ENCODE measurements at places on chromosomes 7 and 10. TPM values are rescaled to one million over a fixed set of nuclear protein-coding genes. Genes with fewer than 3 reads are reported as not detected.

DNA sequence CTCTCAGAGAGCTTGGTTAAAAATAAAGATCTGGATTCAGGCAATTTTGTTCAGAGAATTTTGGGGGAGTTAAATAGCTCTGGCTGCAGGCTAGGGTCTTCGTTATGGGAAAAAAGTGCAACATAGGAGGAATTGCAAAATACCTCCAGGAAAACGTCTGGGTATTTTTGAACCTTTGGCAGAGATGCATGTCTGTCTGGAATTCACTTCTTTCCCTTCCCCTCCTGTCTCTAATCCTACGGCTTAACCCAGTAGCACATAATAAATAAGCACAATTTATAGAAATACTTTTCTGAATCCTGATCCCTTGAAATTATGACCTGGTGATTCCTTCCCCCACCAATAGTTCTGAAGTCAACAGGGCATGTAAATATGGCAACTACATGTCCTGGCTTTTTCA is 19.3 kb upstream of the NUP205 start:
- no peak for DNase-seq

DNA sequence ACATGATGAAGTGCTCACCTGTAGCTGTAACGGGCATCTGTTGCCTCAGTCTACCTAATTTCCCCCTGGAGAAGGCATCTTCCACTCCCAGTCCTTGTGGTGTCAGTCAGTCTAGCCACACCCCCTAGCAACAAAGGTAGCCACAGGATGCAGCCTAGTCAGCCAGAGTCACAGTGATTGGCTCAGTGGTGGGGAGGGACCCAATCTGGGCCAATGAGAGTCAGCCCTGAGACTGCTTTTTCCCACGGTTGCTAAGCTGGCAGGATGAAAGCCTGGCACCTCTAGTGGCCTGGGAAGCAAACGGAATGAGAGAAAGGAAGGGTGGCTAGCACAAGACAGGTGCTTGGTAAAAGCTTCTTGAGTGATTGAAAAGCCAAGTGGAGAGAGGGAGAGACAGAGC is 118.6 kb downstream of the SH3PXD2A start:
- DNase-seq, result peak; percentile 59

- DNase-seq, result no peak
Measured at GRCh38 chr7:106747804-106748203, 86.8 kb upstream of the CCDC71L start.

GRCh38 chr10:114682532-114682931 is 24.5 kb upstream of the ABLIM1 start:
- DNase-seq, result peak; percentile 45

DNA sequence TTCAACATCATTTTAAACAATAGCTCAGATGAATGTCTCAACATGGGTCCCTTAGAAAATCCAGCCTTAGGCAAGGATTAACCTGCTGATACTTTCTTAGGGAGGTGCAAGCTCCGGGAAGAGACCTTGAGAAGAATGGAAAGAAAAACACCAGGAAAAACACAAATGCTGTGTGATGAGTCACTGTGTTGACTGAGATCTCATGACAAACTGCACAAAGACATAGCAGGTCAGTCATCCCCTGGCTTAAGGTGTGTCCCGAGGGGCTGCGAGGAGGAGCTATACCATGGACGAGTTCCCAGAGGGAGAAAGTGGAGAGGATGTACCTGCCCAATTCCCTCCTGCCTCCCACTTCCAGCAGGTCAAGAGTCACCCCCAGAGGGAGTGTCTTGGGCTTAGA is 98.0 kb downstream of the TEX36 start:
- DNase-seq, result no peak

PNLIP gene
- 0.13 TPM for total RNA-seq

NPM3 gene
- total RNA-seq, result 123 TPM

DNA sequence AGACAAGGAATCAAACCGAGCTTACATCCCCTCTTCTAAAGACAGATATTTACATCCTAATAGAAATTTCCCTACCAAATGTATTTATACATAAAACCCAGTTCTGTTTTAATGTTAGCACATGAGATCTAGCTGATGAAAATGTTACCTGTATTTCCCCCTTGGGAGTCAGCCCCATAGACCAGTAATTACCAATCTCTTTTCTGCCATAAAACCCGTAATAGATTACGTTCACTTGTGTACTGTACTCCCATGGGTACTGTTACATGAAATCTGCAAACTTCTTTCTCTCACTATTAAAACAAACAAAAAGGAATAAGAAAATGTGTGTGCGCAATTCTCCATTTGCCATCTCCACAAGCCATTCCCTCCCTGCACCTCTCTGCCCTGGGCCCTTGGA is 450.9 kb downstream of the CALN1 start:
- no peak for DNase-seq

GRCh38 chr7:91465595-91466061 is 201.4 kb downstream of the FZD1 start:
- DNase-seq, result peak; percentile 24

ZEB1 gene
- 54.1 TPM for total RNA-seq

- no peak for DNase-seq
Measured at GRCh38 chr7:52091101-52091500, 774.5 kb upstream of the COBL start.

DNA sequence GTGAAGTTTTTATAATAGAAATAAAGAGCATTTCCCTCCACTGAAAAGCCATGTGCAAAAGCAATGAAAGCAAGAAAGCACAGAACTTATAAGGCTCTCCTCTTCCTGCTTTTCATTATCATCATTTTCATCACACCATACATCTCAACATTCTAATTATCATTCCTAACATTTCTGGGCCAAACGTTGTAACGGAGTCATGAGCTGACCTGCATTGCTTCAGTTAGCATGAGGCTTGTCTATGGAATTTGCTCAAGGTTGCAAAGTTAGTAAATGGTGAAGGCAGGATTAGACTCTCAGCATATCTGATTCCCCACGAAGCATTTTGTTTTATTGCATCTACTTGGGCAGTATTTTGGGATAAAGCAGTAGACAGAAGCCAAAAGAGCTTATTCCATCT is 11.4 kb downstream of the SCIN start:
- DNase-seq, result peak; percentile 16

- DNase-seq, result no peak
Measured at GRCh38 chr7:157616426-157616825, 279.6 kb downstream of the DNAJB6 start.

DNA sequence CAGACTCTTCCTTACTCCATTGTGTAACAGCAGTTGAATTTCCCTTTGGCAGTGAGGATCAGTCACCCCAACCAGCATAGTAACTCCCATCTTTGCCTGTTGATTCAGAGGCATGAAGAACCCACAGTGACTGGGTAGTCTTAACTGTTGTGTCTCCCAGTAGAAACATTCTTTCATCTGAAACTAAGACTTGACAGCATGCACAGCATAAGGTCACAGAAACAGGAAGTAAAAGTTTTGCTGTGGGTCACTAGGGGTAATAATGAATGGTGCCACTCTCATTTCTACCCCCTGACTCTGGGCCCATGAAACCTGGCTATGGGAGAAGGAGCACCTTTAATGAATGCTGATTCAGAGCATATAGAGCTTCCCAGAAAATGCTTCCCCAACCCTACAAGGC is 8.3 kb upstream of the FRMPD2 start:
- DNase-seq, result no peak

- DNase-seq, result no peak
Measured at GRCh38 chr7:20458521-20458920, 127.8 kb downstream of the ITGB8 start.

DNA sequence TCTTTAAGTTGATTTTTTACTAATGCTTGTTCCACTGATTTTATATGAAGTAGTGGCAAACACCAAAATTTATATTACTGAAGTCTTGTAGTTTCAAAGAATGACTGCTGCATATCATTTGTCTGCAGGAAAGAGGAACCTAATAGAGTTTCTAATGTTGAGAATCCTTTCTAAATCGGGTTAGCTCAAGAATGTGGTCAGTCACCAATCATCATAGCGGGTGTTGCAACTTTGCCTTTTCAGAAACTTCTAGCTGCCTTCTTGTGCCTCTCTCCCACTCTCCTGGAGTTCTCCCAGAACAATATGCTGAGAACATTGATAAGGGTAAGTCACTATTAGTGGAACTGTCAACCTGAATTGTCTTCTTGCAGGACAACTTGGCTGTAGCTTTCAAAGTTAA is 524.8 kb upstream of the SORCS1 start:
- DNase-seq, result peak; percentile 5

- DNase-seq, result peak; percentile 75
Measured at GRCh38 chr7:40175725-40176510, 41.1 kb downstream of the SUGCT start.

CYCS gene
- total RNA-seq, result 115 TPM

DNA sequence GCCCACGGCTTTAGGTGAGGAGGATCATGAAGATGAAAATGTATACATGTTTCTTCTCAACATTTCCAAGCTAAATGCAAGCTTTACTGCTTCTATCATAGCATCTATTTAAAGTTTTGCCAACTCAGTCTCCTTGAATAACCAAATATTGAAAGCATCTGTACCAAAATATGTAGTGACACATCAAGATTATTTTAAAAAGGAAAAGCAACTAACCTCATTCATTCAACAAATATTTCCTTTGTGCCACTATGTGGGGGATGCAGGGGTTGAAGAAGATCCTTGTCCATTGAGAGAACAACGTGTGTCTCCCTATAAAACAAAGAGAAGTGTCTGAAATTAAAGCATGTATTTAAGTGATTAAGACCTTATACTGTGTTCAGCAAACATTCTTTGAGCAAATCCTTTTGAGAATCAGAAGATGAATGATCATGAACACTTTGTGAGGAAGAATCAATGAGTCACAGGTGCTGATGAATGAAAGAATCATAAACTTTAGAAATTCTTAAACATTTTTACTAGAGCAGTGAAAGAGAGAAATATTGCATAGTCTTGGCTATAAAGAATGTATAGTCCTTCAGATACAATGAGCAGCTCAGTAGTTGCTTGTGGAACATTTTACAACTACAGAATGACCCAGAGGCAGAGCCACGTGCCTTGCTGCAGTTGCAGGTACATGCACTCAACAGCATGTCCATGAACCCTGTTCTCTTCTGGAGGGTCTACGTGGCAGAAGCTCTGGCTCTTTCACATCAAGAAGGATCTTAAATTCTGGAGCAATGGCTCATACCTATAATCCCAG is 13.9 kb downstream of the TAS2R60 start:
- no peak for DNase-seq

DNA sequence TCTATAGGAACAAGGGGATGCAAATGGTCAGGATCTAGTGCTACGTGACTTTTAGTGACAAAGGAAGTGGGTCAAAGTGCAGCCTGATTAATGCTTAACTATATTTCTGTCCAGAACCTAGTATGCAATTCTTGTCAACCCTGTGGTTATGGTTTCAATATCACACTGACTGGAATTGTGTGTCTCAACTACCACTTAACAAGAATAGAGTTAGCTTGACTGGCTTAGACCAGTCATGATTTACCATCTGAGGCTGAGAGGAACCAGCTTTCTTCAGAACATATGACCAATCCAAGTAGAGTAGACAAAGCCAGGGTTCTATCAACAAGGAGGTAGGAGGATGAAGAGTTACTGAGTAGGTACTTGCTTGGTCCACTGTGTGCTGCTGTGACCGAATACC is 54.4 kb downstream of the MYPN start:
- no peak for DNase-seq

GRCh38 chr7:101179713-101180112 is 380 bp downstream of the NAT16 start:
- no peak for DNase-seq

GRCh38 chr7:135678612-135679575 is 16.6 kb downstream of the STMP1 start:
- DNase-seq, result peak; percentile 91

NME8 gene
- total RNA-seq, result not detected

- DNase-seq, result no peak
Measured at GRCh38 chr10:98033515-98033914, 3.1 kb upstream of the CRTAC1 start.

- peak; percentile 100 for DNase-seq
Measured at GRCh38 chr7:44163591-44163990, 22.5 kb upstream of the MYL7 start.

- DNase-seq, result no peak
Measured at GRCh38 chr10:128174581-128175559, 48.6 kb upstream of the MKI67 start.

GRCh38 chr10:112554263-112554662 is 107.2 kb downstream of the VTI1A start:
- no peak for DNase-seq

GRCh38 chr7:110804501-110804900 is 286.4 kb upstream of the LRRN3 start:
- no peak for DNase-seq

- peak; percentile 7 for DNase-seq
Measured at GRCh38 chr7:96679886-96680285, 29.8 kb downstream of the SEM1 start.

PAX4 gene
- total RNA-seq, result not detected

PCLO gene
- 0.57 TPM for total RNA-seq

GRCh38 chr7:94054130-94054529 is 50.0 kb upstream of the BET1 start:
- no peak for DNase-seq

- peak; percentile 13 for DNase-seq
Measured at GRCh38 chr10:103433858-103434257, 18.3 kb downstream of the CALHM2 start.

HMX3 gene
- not detected for total RNA-seq

LRIT2 gene
- total RNA-seq, result not detected

DNA sequence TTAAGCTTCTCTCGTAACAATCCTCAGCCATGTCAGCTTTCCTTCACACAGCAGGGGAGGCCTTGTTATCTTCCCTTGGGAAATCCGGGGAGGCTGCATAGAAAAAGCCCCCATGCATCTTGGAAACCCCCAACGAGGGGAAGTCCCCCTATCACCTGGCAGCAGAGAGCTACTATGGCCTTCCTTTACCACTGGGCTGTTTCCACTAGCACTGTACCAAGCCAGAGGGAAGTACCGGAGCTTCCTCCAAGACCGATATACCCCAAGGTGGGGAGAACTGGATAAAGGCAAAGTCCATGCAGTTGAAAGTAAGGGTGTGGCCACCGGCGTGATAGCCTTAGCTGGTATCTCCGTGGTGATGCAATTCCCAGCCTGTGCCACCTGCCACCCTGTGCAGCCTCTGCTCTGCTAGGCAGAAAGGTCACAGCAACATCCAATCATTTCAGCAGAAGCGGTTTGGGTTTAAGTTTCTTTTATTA is 4.4 kb upstream of the CLIP2 start:
- DNase-seq, result no peak

All from LHCN-M2 (cell line).